ENCODE measurements at places on chromosomes 7 and 10. TPM values are rescaled to one million over a fixed set of nuclear protein-coding genes. Genes with fewer than 3 reads are reported as not detected.

DNA sequence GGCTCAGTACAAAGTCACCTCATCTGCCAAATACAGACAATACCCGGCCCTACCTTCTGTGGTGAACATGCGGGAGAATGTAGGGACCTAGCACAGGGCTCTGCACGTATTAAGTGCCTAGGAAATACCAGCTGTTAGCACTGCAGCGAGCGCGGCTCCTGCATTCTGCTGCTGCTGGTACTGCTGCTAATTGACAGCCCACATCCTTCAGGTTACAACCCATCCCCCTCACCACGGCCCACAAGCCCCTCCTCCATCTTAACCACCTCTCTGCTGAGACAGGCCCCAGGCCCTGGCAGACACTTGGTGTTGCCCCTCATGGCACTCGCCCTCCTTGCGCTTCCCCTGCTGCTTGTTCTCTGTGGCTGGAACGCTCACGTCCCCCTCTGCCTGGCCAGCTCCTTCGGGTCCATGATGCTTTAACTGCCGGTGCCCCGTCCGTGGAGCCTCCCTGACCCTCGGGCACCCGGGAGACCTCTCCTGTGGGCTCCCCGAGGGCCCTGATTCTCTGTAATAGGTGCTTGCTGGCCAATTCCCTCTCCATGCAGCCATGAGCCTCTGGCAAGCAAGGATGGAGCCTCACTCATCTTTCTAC lies 53.3 kb upstream of the LOXL4 start:
- no peak for DNase-seq

FAM13C gene
- total RNA-seq, result 26.6 TPM

- DNase-seq, result no peak
These were observed 122.2 kb downstream of the PCLO start for GRCh38 chr7:83040484-83040883.

DNA sequence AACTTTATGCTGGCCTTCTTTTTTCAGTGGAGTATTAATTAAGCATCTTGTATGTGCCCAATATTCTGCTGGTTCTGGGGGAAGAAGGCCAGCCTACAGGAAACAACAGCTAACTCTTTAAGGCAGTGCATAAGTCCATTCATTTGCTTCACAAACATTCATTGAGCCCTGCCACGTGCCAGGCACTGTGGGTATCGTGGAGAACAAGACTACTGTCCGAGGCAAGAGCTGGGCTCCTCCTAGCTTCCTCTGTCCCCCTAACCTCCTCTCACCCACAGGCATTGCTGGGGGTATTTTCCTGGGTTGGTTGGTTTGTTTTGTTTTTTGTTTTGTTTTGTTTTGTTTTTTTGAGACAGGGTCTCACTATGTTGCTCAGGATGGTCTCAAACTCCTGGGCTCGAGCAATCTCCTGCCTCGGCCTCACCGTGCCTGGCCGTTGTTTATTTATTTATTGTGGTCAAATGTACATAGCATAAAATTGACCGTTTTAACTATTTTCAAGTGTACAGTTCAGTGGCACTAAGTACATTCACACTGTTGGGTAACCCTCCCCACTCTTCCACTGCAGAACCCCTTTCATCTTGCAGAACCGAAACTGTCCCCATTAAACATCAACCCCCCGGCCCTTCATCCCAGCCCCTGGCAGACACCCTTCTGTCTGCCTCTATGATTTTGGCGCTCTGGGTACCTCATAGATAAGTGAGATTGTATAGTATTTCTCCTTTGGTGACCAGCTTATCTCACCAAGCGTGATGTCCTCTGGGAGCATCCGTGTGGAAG lies 32.6 kb downstream of the CHST3 start:
- DNase-seq, result no peak

DNA sequence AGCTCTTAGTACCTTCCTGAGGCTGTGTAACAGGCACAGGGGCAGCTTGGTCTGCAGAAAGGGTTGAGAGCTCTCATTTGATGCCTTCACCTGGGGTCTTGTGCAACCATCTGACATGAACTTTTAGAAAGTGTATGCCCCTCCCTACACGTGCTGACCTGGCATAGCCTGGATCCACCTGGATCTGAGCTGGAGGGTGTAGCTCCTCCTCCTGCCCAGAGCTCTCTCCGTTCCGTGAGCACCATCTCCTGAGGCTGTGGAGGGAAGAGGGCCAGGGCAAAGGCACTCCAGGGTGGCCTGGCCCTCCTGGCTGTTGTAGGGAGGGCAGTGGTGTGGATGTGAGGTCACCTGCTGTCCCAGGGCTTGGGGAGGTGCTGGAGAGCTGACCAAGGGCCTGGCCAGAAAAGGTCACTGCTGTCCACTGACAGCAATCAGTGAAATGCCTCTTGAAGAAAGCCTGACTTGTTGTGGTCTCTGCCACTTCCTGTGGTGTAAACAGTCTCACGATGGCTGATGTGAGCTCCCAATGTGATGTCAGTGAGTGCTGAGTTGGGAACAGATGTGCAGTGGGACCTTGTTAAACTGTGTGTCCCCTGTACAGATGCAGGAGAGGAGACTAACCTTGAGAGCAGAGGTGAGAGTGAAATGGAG lies 23.0 kb downstream of the AMZ1 start:
- DNase-seq, result no peak

HHEX gene
- 6.3 TPM for total RNA-seq

DNA sequence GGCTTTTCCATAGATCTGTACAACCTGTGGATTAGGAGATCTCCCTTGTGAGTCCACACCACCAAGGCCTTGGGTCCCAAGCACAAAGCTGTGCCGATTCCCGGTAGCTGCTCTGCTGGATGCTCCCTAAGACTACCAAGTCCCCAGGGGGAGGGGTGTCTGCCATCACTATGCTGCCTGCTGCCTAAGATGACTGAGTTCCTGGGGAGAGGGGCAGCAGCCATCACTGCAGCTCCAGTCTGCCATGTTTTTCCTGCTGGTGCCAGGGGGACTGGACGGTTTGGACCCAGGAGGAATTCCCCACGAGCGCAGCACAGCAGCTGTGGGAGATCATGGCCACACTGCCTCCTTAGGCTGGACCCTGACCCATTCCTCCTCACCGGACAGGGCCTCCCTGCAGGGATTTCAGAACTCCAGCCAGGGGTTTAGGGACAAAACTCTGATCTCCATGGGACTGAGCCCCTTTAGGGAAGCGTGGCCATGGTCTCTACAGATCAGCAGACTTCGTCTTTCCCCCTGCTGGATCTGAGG lies 1049.8 kb downstream of the SORCS1 start:
- DNase-seq, result no peak

GRCh38 chr7:73526896-73527821 lies 5.1 kb upstream of the BAZ1B start:
- no peak for DNase-seq
